ENCODE measurements at places on chromosomes 5 and 9. TPM values are rescaled to one million over a fixed set of nuclear protein-coding genes. Genes with fewer than 3 reads are reported as not detected.

The CDH6 gene
- total RNA-seq = 7.2 TPM

- no peaks in the 10 kb centered on the region for H3K4me1 ChIP-seq
- no peak overlapping the region for H3K27ac ChIP-seq
- no peaks in the 10 kb centered on the region for H3K36me3 ChIP-seq
- H3K27me3 ChIP-seq = no peaks in the 10 kb centered on the region
- no peak for DNase-seq
- H3K4me3 ChIP-seq = no peak overlapping the region
These were observed 49.0 kb upstream of the ALDH1B1 start for GRCh38 chr9:38343552-38343951.

The FAM151B gene
- total RNA-seq = 4.1 TPM

The HAVCR2 gene
- total RNA-seq = 33.8 TPM

GRCh38 chr5:2291146-2291840 is 408.6 kb upstream of the IRX4 start:
- H3K36me3 ChIP-seq = no peaks in the 10 kb centered on the region
- H3K4me3 ChIP-seq = no peak overlapping the region
- H3K27me3 ChIP-seq = peaks cover 3% of the 10 kb centered on the region
- no peaks in the 10 kb centered on the region for H3K4me1 ChIP-seq
- DNase-seq = no peak

GRCh38 chr5:141753971-141754713 is 72.1 kb upstream of the ARAP3 start:
- no peaks in the 10 kb centered on the region for H3K36me3 ChIP-seq
- DNase-seq = no peak
- no peak overlapping the region for H3K4me3 ChIP-seq
- no peak overlapping the region for H3K27ac ChIP-seq
- no peaks in the 10 kb centered on the region for H3K4me1 ChIP-seq
- H3K27me3 ChIP-seq = peaks cover 46% of the 10 kb centered on the region

GRCh38 chr9:38079461-38080031 is 10.5 kb upstream of the SHB start:
- no peaks in the 10 kb centered on the region for H3K27me3 ChIP-seq
- DNase-seq = peak; percentile 54
- peaks cover 17% of the 10 kb centered on the region for H3K4me1 ChIP-seq

DNA sequence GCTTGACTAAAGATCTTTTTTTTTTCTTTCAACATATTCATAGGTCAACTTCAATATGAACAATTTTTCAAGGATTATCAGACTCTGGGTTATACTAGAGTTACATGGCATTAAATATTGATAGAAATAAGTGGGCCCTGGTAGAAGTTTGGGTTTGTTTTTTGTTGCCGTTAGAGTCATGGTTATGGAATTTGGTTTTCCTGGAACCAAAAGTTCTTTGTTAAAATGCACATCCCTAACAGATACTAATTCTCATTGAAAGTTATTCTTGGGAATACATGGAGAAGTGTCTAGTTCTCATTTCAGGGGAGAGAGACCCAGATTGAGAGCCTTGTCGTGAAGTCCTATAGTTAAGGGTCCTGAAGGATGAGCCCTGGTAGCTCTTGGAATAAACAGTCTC is 124.9 kb downstream of the FGF1 start:
- no peak for DNase-seq
- H3K4me3 ChIP-seq = no peak overlapping the region
- no peaks in the 10 kb centered on the region for H3K27me3 ChIP-seq
- no peaks in the 10 kb centered on the region for H3K36me3 ChIP-seq
- H3K4me1 ChIP-seq = no peaks in the 10 kb centered on the region

DNA sequence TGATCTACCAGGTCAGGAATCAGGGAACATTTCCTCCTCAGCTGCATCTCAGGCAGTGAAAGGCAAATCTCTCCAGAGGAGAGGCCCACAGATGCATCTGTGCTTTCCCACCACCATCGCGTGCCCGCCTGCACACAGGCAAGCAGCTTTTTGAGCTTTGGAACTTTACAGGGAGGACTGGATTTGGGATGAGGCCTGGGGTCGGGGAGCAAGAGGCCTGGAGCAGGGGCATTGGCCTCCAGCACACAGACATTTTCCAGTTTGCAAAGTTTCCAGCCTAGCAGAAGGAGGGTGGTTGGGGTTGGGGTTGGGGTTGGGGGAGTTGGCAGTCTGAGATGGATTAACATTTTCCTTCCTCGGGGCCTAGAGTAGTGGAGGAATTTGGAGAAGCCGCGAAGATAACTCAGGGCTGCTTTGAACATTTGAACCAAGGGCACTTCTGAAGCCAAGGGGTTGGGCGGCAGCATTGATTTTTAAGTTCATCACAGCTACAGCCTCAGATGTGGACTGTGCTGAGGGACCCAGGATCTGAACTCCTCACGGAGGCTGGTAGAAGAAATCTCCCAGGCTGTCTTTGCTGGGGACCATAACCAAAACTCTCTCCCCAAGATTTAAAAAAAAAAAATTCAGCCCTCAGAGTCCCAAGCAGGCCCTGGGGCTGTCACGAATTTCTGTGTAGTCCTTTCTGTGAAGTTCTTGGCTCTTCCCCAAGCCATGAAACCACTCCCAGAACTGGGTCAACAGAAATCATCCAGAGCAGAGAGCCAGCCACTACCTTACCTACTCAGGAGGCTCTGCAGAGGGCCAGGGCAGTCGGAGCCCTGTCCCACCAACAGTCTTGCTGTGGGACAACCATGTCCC is 25.6 kb downstream of the C5orf15 start:
- DNase-seq = no peak
- H3K27me3 ChIP-seq = no peaks in the 10 kb centered on the region
- H3K27ac ChIP-seq = no peak overlapping the region
- H3K36me3 ChIP-seq = no peaks in the 10 kb centered on the region
- no peaks in the 10 kb centered on the region for H3K4me1 ChIP-seq

The NXNL2 gene
- total RNA-seq = 0.71 TPM

- no peak overlapping the region for H3K4me3 ChIP-seq
- no peaks in the 10 kb centered on the region for H3K27me3 ChIP-seq
- no peak overlapping the region for H3K27ac ChIP-seq
- H3K36me3 ChIP-seq = no peaks in the 10 kb centered on the region
- no peak for DNase-seq
These were observed 42.7 kb downstream of the SV2C start for GRCh38 chr5:76125888-76126287.

DNA sequence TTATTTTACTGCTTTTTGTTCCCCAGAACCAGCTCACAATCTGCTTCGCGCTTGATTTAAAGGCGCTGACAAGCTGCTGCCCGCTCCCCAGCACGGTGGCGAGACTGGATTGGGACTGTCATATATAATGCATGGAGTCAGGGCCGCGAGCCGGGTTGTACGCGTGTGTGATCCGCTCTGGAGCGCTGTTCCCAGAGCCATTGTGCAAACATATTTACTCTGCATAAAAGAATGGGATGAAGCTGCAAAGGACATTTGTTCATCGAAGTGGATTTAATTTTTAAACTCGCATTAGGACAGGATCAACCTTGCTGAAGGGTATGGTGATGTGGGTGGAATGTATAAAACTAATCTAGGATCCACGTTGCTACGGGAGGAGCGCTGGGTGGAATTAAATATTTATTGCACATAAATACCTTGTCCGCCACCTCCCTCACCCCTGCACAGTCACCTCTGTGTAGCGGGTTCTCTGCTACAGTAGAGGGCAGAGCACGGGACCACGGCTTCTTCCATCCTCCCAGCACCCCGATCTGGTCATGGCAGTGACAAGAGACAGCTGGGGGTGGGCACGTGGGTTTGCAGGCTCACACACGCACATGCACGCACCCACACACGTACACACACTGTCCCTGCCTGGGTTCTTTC is 18.1 kb upstream of the FCN1 start:
- H3K27me3 ChIP-seq = peaks cover 43% of the 10 kb centered on the region
- H3K4me1 ChIP-seq = peaks cover 17% of the 10 kb centered on the region
- H3K4me3 ChIP-seq = no peak overlapping the region
- DNase-seq = peak; percentile 41
- no peaks in the 10 kb centered on the region for H3K36me3 ChIP-seq
- H3K27ac ChIP-seq = no peak overlapping the region

Measured in lower lobe of right lung (tissue), 2 donors.